DMS79 (cell line): ENCODE measurements at places on chromosomes 7 and 10.

DNA sequence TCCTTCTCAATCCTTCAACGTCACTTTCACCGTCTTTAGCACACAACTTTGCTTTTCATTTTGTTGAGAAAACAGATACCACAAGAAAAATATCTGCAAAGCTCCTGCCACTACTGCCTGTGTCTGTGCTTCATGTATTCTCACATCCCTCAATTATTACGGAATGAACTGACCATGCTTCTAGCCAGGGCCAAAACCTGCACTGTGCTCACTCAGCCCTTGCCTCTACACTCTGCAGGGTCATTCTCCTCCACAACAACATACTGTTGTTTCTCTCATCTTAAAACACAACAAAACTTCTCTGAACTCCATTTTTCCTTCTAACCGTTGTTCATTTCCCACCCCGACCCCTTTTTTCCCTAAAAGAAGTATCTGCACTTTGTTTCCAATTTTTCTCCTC is 29.5 kb downstream of the BMPR1A start:
- no peak for DNase-seq

- DNase-seq: no peak
These were observed 87.9 kb downstream of the WIPF3 start for GRCh38 chr7:29894256-29894655.

GRCh38 chr7:140004672-140005071 is 58.1 kb downstream of the PARP12 start:
- no peak for DNase-seq

GRCh38 chr7:105985229-105985628 is 22.2 kb downstream of the CDHR3 start:
- DNase-seq: peak; percentile 39

- no peak for DNase-seq
These were observed at the start of gene EPDR1 for GRCh38 chr7:37920305-37920848. Gene EPDR1 (plus strand): TSS chr7:37920640. CDS start chr7:37920940, 300 bp downstream.

- no peak for DNase-seq
These were observed 25.3 kb downstream of the COL13A1 start for GRCh38 chr10:69826789-69827554.

DNA sequence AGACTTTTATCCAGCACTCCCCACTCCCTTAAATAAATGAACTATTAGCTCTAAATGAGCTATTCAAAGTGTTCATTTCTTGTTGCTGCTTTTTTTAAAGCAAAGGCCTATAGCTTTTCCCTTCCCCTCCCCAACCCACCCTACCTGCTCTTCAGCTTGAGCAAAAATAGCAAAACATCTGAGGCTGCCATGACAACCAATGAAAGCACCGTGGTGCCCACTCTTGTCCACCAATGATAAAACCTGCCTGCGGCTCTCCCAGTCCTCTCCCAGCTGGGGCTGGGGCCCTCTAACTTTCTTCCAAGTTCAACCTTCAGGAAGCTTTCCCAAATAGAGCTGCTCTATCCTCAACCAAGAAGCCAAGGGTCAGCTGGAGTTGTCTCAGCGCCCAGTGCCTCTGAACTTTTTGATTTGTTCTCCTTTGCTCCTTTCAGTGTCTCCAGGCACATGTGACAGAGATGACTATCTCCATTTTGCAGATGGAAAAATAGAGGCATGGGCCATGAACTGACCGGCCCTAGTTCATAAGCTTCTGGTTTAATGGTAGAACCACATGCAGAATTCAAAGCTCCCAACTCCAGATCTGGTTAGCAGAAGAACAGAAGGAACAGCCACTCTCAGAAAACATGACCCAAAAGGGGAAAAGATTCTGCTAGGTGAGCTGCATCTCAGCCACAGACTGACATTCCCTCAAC is 47.7 kb downstream of the PIK3AP1 start:
- no peak for DNase-seq

GRCh38 chr10:97821308-97822038 is 28.2 kb upstream of the GOLGA7B start:
- DNase-seq: no peak

- no peak for DNase-seq
These were observed 167.7 kb upstream of the KCTD7 start for GRCh38 chr7:66460921-66461361.

DNA sequence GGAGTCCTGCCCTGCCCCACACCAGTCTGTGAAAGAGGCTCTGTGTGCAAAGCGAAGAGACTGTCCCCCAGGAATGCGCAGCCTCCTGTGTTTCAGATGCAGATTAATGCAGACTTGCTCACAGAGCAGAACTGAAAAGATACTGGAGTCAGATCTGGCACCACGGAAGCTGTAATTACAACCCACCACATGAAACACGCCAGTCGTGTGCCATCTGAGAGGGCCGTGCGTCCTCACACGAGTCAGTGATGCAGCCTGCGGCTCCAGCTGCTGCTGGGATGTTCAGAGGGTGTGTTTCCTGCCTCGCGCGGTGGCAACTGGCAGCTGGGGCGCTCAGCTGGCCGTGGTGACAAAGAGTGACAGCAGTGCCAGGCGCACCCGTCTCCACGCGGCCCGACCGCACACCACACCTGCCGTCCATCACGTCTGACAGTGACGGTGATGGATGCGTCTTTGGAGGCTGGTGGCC is 50.0 kb downstream of the NKX6-2 start:
- no peak for DNase-seq

DNA sequence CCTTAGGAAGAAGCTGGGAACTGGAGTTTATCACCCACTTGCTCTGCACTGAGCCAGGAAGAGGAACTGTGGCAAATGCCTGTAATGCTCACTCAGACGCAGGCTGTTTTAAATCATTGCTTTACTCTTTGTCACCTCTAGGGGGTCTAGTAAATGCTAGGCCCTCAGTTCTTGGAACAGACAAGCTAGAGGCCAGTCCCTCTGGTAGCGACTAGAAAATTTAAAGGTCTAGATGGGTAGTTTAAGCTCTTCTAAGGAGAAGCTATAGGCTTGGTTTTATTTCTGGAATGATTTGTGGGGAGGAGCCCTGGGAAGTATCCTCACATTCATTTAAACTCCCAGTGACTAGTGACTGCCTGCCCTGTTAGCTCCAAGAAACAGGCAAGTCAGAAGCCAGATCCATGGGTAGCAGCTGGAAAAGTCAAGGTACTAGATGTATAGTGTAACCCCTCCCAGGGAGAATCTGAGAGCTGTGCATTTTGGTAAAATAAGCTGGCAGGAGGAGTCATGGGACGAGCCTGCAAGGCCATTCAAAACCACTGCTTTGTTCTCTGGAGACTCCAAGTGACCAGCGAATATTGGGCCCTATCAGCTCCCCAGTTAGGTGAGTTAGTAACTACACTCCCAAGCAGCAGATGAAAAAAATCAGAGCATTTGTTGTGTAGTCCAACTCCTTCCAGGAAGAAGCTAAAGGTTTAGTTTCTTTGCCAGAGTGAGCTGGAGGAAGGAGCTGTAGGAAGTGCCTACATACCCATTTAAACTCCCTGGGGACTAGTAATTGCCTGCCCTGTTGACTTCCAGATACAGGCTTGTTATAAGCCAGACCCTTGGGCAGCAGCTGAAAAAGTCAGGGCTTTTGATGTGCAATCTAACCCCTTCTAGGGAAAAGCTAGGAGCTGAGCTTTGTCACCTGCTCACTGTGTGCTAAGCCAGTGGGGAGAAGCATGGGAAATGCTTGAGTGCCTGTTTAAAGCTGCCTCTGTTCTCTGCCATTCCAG is 68.9 kb downstream of the DYNC1I1 start:
- peak; percentile 55 for DNase-seq

GRCh38 chr7:121576148-121576917 is 180.2 kb upstream of the FAM3C start:
- no peak for DNase-seq

DNA sequence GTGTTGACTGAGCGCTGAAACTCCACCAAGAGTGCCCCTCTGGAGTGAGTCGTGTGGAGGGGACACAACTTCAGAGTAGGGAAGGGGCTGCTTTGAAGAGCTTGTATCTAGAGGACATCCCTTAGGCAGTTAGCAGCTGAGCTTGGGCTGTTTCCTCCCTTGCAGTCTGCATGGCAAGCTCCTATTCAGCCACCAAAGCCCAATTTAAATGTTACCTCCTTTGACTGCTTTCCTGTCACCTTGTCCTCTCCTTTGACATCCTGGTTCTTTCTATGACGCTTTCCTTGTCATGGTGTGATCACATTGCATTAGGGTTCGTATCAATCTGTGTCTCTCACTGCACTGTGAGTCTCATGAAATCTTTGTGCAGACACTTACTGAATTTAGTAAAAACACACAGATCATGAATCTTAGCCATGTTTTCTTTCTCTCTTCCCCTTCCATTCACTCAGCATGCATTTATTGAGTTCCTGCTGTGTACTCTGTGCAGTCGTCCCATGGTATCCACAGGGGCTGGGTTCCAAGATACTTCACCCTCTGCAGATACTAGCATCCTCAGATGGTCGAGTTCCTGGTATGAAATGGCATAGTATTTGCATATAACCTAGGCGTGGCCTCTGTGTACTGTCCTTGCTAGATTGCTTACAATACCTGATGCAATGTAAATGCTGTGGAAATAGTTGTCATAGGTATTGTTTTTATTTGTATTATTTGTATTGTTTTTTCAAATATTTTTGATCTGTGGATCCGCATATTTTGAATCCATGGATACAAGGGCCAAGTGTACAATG is 228.5 kb downstream of the CCDC3 start:
- no peak for DNase-seq

DNA sequence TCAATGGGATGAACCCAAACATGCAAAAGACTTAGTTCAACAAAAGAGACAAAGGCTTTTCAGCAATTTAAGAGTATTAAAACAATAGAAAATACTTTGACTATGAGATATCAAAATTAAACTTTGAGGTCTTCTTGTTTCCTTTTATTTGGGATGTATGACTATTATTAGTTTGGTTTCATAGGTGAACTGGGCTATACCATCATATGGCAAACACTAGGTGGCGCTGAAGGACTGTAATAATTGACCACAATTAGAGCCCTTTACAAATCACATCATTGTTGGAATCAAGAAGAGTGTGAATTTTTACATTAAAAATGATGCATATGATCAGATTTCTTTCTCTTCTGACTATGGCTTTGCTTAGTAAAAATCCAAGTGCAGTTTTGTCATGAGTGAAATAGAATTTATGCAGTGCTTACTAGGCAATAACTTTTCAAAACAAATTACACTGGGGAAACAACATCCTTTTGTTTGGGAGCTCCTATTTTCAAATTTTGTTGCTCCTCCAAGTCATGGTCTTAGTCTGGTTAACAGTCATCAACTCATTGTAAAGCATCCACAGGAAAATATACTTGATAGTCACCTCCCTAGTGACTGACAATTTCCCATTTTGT is 14.7 kb upstream of the NXPH1 start:
- peak; percentile 20 for DNase-seq

DNA sequence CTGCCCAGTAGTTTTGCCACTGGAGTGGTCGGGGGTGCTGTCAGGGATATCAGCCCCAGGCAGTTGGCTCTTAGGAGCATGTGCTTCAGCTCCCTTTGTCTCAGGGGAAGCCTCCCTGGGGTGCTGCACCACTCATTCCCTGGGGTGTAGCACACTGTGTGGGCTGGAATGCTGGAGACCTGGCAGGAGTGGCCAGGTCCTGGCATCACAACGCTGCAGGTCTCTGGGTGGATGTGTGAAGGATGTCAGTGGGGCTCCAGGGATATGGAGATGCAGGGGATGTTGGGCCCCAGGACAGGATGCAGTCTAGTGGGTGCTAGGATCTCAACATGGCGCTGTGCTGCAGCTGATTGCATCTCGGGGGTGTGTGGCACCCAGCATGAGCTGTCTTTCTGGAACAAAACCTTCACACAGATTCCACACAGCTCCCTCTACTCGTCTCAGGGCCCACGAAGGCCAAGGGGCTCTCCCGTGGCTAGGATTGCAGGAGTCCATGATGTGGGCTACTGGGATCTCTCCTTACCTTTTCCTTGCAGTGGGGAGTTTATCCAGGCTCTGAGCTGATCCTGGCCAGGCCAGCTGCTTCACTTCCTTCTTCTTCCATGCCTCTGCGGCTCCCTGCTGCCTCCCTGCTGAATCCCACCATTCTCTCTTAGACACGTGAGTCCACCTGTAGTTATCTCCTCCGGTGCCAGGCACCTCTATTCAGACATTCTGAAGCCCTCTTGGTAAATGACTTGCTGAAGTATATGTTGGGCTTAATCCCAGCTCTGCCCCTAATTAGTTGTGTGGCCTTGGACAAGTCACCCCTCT is 295.1 kb downstream of the RPS24 start:
- no peak for DNase-seq

DNA sequence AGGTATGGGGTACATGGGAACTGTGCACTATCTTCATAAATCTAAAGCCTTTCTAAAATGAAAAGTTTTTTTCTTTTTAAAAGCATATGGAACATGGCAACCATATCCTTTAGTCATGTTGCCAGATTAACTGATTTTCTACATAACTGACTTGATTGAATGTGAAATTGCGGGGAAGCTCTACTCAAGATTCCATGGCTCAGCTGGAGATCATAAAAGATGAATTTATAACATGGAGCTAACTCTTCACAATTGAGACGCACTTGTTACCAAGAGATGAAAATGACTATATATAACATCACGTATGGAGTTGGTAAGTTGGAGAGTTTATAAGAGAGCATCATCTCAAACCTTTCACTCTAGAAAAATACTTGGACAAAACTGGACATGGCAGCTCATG is 190.2 kb upstream of the MYO3A start:
- no peak for DNase-seq

DNA sequence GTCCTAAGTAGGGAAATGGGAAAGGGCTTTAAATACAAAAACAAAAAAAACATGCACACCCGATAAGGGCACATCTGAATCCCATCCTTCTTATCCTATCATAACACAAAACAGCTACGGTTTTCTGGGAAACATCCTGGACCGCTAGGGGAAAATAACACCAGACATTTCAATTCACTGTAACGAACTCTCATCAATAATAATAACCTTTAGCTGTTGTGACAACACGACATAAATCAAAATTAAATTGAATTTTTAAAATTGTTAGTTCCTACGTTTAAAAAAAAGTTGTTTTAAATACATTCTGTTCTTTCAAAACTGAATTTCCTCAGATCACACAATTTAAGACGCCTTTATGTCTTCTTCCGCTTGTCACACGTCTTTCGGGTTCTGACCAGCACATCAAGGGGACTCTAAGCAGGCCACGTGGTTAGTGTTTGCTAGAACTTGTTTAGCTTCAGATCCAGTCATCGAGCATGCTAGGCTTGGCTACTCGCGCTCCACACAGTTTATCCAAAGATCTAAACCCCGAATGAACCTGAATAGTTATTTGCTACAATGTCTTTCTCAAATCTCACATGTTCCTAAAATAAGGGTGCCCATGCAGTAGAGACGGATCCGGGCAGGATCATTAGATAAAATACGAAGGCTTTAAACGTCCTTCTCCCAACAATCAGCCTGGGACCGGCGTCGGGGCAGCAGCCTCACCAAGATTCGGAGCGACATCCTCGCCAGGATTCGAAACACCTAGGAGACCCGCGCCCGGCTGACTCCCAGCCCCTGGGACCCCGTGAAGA is 839 bp downstream of the IKZF5 start:
- no peak for DNase-seq

DNA sequence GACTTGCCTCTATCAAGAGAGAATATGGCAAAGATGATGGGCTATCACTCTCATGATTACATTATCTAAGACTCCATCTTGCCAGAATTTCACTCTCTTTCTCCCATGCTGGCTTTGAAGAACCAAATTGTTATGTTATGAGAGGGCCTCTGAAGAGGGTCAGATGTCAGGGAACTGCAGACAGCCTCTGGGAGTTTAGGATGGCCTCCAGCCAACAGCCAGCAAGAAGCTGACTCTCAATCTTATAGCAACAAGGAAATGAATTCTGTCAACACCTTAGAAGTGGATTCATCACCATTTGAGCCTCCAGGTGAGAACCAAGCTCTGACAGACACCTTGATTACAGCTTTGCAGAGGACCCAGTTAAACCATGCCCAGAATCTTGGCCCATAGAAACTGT is 33.6 kb downstream of the ZNF22 start:
- DNase-seq: no peak

- no peak for DNase-seq
These were observed 3.3 kb downstream of the PLEKHS1 start for GRCh38 chr10:113754768-113755167.
